Activated CD4-positive, alpha-beta T cell treated with anti-CD3 and anti-CD28 coated beads for 36 hours (primary cell): ENCODE measurements at places on chromosomes 1 and 21. TPM values are rescaled to one million over a fixed set of nuclear protein-coding genes. Genes with fewer than 3 reads are reported as not detected.
A peak's percentile ranks its signal among the peaks of the same experiment; 100 is the strongest.

Gene CASQ1
- total RNA-seq: not detected

Gene FCRL2
- total RNA-seq: not detected

Gene OSBPL9
- 64.5 TPM for total RNA-seq

DNA sequence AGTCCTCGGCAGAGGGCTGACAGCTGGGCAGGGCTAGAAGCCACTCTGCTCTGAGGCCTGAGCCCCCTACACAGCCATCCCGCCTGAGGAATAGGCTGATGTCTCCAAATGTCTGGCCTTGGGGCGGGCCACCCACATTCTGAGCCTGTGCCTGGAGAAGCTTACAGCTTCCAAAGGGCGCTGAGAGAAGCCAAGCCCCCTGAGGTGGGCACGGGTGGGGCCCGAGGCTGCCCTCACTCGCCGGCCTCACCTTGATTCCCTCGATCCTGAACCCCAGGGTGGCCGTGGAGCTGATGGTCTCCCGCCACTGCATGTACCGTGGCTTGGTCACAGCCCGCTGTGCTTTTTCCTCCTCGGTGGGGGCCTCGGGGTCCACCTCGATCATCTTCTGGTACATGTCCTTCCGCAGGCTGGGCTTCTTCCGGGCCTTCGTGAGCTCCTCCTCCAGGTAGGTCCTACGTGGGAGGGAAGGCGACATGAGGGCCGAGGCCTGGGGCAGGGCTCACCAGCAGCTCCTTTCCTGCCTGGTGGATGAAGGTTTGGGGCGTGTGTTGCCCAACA lies 93.2 kb downstream of the STUM start:
- no peak for DNase-seq

- no peak for DNase-seq
These were observed 69.8 kb downstream of the TNR start for GRCh38 chr1:175673371-175674150.

DNA sequence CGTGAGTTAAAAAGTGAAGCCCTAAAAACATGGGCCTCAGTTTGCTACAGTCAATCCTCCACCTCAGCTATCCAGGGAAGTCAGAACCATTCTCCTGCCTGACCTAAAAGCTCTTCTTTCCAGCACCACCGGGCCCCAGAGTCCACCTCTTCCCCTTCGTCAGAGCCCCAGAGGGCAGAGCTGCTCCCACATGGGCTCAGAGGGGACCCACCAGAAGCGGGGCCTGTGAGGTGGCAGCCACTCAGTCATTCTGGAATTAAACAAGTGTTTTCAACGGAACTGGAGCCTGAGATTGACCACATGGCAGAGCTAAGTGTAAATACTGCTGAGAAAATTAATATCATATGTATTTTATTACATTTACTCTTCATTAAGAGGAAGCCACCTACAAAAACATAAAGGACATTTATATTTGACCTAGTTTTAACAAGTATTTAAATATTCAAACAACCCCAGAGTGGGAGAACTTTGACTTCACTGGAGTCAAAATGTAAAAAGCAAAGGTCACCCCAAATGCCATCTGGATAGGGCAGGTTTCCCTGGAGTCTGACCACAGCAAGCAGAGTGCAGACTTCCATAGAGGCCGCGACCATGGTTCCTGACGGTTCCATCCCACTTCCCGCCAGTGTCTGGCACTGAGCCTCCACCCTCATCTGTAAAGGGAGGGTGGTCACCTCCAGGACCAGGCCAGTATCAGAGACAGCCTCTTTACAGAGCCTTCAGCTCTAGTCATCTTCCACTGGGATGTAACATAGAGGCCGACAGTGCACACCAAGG lies 1.8 kb downstream of the SUMO3 start:
- no peak for DNase-seq

DNA sequence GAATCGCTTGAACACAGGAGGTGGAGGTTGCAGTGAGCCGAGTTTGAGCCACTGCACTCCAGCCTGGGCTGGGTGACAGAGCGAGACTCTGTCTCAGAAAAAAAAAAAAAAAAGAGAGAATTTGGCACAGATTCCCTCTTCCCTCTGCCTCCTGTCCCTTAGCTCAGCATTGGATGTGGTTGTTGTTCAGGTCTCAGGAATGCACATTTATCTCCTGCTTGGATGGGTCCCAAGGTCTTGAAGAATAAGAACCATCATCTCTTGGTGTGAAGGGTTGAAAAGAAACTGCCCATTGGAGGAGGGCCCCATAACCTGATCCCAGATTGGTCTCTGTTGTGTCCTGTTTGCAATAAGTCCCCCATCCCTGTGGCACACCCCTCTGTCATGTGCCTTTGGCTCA lies 34.9 kb downstream of the UBIAD1 start:
- DNase-seq: no peak

DNA sequence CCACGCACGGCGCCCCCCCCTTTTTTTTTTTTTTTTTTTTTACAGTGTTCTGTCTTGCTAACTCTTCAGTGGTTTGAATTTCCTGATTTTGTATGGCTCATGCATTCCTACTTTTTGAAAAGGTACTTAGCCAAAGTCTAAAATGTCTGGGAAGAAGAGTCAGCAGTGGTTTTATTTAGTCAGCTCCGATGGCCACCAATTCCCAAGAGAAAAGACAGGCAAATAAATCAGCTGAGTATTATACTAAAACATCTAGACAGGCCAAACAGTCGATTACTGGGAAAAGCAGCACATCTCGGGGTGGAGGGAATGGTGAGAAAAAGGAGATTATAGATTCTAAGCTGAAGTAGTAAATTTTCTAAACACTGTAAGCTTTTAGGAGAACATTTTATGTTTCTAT lies 192.5 kb upstream of the ZRANB2 start:
- DNase-seq: no peak

DNA sequence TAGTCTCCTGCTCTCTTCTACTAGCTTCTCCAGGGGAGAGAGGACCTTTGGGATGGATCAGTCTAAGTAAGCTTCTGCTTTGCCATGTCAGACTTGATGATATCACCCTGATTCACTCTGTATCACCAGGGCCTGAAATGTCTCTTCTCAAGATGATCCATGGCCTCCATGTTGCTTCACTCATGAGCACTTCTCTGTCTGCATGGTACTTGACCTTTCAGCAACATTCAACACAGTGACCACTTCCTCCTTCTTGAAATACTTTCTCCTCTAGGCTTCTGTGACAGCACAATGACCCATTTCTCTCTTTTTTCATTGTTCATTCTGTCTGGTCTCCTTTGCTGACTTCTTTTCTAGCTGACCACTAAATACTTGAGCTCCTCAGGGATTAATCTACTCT lies 35.3 kb upstream of the NGF start:
- no peak for DNase-seq

GRCh38 chr21:44875316-44875700 lies 1.8 kb upstream of the PTTG1IP start:
- DNase-seq: no peak

DNA sequence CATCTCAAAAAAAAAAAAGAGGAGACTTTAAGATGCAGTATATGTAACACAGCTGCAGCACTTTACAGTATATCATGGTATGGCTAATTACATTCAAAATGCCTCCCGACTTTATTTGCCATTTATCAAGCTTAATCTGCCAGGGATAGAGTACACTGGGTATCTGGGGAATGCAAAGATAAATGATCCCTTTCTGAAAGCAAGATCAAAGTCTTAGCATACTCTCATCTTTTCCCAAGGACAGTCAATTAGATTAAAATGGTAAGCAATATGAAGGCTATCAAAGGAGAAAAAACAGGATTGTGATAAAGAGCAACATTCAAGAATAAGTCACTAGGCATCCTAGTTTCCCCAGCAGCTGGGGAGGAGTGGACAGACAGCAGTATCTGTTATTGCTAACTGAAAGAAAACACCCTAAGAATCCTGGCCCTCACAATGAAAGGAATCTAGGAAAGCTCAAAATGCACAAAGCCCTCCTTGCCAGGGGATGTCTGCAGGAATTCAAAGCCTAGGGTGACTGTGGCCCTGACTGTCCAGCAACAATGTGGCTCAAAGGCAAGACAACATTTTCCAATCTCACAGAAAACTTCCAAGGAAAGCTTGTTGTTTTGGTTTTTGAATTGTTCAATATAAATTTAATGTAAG lies 56.7 kb upstream of the RAP1GAP start:
- DNase-seq: no peak

- peak; percentile 88 for DNase-seq
These were observed 142.3 kb upstream of the EDN2 start for GRCh38 chr1:41626616-41627375.

DNA sequence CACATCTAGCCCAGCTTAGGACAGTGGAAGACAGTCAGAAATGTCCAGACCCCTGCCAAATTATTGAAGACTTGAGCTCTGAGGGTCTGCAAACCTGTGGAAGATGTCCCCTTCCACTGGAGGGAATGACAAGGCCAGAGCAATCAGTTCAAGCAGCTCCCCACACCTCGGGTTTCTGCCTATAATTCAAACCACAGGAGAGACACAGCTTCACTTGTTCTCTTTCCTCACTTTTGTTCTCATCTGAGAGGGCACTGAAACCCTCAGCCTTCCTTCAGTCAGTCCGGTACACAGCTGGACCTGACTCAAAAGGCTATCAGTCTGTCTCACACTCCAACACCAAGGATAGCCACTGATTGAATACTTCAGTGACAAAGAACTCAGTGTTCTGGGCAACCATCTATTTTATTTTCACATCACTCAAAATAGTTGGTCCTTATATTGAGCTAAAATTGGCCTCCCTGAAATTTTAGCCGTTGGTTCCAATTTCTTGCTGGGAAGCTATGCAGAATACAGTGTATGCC lies 70.1 kb downstream of the TENT5C start:
- DNase-seq: no peak
